IMR-90 (cell line): ENCODE measurements at places on chromosomes 5 and 9. TPM values are rescaled to one million over a fixed set of nuclear protein-coding genes. Genes with fewer than 3 reads are reported as not detected.

DNA sequence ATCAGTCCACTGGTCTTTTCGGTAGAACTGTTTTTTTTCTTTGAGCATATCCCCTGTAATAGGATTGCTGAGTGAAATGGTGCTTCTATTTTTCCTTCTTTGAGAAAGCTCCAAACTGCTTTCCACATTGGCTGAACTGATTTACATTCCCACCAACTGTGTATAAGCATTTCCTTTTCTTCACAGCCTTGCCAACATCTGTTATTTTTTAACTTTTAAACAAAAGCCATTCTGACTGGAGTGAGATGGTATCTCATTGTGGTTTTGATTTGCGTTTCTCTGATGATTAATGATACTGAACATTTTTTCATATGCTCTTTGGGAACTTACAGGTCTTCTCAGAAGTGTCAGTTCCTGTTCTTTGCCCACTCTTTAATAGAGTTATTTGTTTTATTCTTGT, 764.7 kb downstream of the MTRR start:
- peak; percentile 37 for DNase-seq

DNA sequence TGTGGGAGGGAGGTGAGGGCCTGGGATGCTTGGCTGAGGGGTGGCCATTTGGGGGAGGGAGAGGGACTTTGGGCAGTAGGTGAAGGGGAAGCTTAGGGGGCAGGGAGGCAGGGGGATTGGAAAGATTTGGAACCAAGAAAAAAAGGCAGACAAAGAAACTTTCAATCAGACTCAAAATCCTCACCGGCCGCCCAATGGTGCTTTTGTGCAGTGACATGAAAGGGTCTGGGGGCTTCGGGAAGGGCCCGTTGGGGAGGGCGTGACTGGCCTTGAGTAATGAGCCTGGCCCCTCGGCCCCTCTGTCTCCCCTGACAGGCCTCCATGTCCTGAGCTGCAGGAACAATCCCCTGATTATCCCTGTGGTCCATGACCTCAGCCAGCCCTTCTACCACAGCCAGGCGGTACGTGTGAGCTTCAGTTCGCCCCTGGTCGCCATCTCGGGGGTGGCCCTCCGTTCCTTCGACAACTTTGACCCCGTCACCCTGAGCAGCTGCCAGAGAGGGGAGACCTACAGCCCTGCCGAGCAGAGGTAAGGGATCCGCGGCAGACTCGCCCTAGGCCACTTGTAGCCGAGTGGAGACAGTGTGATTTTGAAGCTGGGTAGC, 181.1 kb downstream of the PAPPA start:
- no peak for DNase-seq

DNA sequence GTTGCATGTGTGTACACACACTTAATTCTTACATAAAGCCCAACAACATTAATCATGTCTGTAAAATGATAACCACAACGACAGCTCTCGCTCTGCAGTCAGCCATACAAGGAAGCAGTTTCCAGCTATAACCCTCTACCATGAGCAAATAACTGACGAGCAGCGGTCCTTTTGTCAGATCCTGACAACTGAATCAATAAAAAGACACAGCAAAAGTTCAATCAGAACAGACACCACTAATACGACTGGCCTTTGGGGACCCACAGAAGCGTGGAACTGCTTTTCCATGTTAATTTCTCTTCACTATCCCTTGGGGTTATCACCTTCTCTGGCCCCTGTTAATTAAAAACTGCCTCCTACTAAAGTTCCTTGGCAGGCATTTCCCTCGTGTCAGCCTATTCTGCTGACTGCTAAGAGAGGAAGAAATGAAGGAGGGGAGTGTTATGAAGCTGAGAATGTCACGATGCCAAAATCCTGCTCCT, 722.8 kb upstream of the GRAMD2B start:
- DNase-seq = no peak

- DNase-seq = no peak
Measured at GRCh38 chr5:177429248-177430040, 3.0 kb downstream of the GRK6 start.

DNA sequence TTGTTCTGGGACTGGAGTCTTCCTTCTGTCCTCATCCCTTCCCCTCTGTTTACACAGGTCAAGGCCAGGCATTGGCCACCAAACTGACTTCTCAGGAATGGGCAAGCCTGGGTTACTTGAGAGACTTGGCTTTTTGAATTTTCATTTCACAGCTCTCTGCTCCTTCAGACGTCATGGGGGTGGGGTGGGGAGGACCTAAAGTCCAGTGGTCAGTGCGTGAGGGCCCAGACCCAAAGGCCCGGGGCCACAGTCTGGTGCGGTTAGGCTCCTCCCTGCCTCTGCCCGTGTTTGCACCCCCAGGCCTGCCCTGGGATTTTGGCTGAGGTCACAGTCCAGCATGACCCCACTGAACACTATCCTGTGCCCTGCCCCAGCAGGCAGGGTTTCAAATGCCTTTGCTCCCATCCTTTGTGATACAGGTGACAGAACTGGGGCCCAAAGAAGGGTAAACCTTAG, 4.1 kb upstream of the CXXC5 start:
- DNase-seq = no peak

- DNase-seq = peak; percentile 68
Measured at GRCh38 chr9:122036988-122037387, 56.1 kb downstream of the TTLL11 start.

DNA sequence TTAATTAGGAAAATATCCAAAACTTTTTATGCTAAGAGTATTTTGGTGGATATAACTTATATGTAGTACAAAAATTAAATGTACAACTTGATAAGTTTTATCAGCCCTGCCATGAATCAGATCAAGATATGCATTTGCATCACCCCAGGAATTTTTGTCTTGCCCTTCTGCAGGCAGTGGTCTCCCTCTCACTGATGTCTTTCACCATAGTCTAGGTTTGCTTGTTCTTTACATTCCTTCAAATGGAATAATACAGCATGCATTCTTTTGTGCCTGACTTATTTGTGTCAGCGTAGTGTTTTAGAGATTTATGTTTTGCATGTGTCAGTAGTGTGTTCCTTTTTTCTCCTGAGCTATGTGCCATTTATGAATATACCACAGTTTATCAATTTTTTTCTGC, 36.4 kb downstream of the RNF180 start:
- no peak for DNase-seq

GRCh38 chr5:119515192-119515591, 62.9 kb downstream of the HSD17B4 start:
- DNase-seq = peak; percentile 45

GRCh38 chr5:127650649-127651048, 1.8 kb downstream of the CTXN3 start:
- DNase-seq = peak; percentile 81

- peak; percentile 71 for DNase-seq
Measured at GRCh38 chr9:92482329-92482728, at the start of gene ASPN. Gene ASPN, minus strand, starts transcription at chr9:92482506.

The GPR150 gene
- polyA plus RNA-seq = 0.10 and 0.11 TPM in 2 replicates

The CD14 gene
- 0.17 and 0.19 TPM in 2 replicates for polyA plus RNA-seq

The AJM1 gene
- 1.5 and 1.9 TPM in 2 replicates for polyA plus RNA-seq

The GRXCR2 gene
- polyA plus RNA-seq = not detected in 2 replicates
